ENCODE measurements at places on chromosomes 7 and 10.

DNA sequence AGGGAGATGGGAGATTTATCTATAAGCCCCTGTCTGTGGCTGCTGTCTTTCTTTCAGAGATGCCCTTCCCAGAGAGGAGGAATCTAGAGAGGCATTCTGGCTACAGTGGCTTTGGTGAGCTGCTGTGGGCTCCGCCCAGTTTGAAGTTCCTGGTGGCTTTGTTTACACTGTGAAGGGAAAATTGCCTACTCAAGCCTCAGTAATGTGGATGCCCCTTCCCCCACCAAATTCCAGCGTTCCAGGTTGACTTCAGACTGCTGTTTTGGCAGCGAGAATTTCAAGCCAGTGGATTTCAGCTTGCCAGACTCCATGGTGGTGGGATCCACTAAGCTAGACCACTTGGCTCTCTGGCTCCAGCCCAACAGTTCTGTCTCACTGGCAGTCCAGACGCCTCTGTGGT, 951.6 kb downstream of the CCSER2 start:
- no peak for DNase-seq

- DNase-seq, result no peak
Measured at GRCh38 chr7:1531979-1532455, 1.5 kb downstream of the MAFK start.

- DNase-seq, result no peak
Measured at GRCh38 chr10:72219235-72219814, 3.2 kb upstream of the ASCC1 start.

GRCh38 chr10:110274647-110275046, 30.1 kb downstream of the SMNDC1 start:
- DNase-seq, result no peak

DNA sequence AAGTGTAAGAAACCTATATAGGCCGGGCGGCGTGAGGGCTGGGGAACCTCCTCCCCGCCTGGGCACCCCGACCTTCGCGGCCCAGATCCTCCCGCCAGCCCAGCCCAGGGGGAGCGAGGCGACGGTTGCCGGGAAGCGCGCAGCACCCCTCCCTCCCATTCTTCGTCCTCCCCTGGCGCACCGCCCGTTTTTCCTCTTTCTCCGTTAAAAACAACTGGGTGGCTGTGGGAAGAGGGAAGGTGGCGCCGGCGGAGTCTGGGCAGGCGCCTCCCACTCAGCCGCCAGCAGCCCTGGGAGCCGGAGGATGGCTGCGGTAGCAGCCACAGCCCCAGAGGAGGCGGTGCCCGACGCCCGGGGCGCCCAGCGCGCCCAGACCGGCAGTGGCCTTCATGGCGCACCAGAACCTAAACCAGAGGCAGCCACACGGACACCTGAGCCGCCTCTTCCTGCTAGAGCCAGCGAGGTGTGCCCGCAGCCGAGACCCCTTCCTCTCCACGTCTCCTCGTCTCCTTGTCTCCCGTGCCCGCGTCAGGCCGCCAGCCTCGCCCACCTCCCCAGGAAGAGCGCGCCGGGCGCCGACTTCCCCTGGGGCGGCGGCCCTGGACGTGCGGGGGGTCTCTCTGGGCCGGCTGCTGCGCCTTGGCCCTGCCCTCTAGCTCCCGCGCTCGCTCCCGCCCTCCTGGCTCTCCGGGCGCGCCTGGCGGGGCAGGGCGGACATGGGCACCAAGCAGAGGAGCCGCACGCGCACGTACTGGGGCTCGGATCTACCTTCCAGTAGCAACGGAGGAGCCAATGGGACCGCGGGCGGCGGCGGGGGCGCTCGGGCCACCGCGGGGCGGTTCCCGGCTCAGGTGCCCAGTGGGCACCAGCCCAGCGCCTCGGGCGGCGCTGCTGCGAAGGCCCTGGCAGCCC, 32.8 kb upstream of the SFTPD start:
- no peak for DNase-seq

DNA sequence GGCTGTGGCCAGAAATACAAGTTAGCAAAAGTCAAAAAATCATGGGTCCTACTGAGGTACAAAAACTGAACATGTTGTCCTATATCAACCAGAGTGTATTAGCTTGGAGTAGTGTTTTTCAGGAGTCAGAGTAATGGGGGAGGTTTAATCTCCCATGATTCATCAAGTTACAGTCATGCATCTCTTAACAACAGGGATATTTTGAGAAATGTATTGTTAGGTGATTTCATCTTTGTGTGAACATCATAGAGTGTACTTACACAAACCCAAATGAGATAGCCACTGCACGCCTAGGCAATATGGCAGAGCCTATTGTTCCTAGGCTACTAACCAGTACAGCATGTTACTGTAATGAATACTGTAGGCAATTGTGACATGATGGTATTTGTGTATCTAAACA, 14.9 kb upstream of the TES start:
- DNase-seq, result no peak

DNA sequence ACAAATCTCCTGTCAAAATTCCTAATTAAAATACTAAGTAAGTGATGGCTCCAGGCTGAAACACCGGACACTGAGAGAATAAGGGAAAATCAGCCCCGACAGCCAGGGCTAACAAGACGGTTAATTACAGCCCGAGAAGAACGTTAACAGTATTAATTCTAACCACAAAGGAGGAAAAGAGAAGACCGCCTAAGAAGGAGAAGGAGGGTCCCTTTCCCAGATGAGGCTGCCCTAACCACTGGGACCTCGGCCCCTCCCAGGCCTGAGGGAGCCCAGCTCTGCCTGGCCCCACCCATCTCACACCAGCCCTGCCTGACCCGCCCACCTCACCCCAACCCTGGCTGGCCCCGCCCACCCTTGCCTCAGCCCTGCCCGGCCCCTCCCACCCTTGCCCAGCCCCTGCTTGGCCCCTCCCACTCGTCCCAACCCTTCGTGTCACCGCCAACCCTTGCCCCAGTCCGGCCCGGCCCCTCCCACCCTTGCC, 51.3 kb downstream of the PWWP2B start:
- DNase-seq, result peak; percentile 23

DNA sequence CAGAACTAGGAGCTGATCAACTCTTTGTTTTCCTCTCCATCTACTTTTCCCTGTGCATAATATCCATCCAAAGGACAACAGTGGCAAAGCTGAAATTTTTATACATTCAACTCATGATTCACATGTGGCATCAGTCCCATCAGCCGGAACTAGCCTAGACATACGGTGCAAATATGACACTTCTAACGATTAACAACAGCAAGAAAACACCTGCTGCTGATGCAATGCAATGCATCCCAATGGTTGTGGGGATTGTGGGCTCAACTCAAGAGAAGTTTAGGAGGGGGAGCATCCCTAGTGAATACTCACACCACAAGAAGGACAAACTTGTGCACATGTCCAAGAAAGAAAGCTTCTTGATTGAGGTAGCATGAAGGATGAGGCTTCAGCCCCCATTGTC, 20.5 kb upstream of the STK17A start:
- no peak for DNase-seq

DNA sequence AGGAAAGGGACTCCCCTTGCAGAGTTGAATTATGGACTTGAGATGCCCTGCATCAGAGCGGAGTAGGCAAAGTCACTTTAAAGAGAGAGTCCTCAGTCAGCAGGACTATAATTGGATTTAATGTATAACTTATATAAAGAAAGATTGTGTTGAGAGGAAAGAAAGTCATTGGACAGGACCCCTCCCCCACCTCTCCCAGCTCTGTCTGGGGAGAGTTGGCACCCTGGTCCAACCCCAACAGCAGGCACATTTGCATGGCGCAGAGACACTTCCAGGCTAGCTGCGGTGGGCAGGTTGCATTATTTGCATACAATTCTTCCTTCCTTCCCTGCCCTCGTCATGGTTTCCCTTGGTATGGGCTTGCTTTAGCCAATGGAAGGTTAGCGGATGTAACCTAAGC, 46.1 kb upstream of the NPTX2 start:
- DNase-seq, result no peak

- DNase-seq, result no peak
Measured at GRCh38 chr7:2270495-2270894, 28.5 kb downstream of the NUDT1 start.

- no peak for DNase-seq
Measured at GRCh38 chr7:74428023-74428422, 25.7 kb upstream of the GTF2IRD1 start.

GRCh38 chr7:6286486-6286885, 14.1 kb upstream of the CYTH3 start:
- no peak for DNase-seq

GRCh38 chr7:69820479-69821192, 222.4 kb downstream of the AUTS2 start:
- no peak for DNase-seq

DNA sequence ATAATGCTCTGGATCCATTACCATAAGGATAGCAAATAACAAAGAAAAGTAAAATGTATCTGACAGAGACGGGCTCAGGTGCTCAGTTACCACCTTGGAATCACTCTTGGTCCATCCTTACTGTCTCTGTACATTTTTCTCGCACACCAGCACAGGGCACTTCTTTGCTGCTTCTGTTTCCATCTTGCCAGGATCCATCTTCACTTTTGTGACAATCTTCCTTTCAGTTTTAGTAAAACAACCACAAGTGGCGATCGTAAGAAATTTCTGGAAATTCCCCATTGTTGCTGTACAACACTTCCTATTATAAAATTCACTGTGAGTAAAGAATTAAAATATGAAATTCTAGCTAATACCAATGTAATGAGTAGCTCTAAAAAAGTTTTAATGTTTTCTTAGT, 695.5 kb downstream of the GRM8 start:
- DNase-seq, result no peak

- DNase-seq, result no peak
Measured at GRCh38 chr7:23196306-23196705, 14.5 kb downstream of the NUP42 start.

- DNase-seq, result no peak
Measured at GRCh38 chr10:86556933-86557649, 35.5 kb upstream of the WAPL start.

DNA sequence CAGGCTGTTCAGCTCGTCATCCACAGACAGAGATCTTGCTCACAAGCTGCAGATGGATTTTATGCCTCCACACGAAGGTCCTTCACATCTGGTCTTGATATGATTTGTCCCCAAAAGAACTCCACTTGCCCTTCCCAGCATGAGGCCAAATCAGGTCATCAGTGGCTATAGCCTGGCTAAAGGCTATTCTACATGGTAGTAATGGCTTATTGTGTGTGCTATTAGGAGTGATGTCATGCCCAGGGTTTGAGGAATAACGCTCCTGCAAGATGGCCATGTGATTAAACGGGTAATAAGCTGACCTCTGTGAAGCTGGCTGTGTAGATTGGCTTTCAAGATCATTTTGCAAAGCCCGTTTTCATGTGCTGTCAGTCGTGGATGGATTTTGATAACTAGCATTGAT, 313.8 kb downstream of the FRMD4A start:
- DNase-seq, result no peak

GRCh38 chr7:85508642-85509410, 322.0 kb upstream of the SEMA3D start:
- no peak for DNase-seq

GRCh38 chr7:151460474-151460855, 20.5 kb upstream of the CRYGN start:
- DNase-seq, result no peak

GRCh38 chr10:130553826-130554225, 417.6 kb downstream of the GLRX3 start:
- no peak for DNase-seq

DNA sequence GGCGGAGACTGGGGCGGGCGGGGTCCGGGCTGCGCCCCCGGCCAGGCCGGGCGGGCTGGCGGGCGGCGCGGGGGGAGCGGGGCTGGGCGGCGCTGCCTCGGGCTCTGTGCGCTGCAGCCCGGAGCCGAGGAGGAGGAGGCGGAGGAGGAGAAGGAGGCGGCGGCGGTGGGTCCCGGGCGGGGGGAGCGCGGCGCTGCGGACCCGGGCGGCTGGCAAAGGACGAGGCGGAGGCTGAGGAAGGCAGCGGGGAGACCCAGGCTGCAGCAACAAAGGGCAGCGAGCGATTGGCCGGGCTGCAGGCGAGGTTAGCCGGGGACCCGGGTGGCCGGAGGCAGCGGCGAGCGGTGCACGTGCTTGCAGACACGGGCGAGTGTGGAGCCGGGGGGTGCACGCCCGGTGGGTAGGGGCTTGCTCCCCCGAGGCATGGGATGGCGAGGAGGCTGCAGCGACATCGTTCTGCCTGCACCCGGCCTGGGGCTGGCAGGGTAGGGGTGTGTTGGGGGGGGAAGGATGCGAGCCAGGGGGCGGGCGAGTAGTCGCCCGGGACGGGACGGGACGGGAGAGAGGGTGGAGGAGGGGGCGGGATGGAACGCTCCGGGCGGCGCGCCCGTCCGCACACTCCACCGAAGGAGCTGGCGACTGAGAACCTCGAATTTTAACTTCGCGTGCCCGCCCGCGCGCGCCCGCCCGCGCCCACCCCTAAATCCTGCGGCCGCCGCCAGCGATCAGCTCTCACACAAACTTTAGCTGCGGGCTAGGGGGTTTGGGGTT, 844 bp upstream of the KAT6B start:
- DNase-seq, result peak; percentile 51

GRCh38 chr10:5930272-5930671, 40.2 kb downstream of the FBH1 start:
- no peak for DNase-seq

- DNase-seq, result no peak
Measured at GRCh38 chr7:12303495-12303894, 92.4 kb downstream of the TMEM106B start.

GRCh38 chr7:106109521-106110237, 2.4 kb downstream of the SYPL1 start:
- DNase-seq, result no peak

GRCh38 chr7:117064688-117065087, 111.4 kb downstream of the ST7 start:
- no peak for DNase-seq

DNA sequence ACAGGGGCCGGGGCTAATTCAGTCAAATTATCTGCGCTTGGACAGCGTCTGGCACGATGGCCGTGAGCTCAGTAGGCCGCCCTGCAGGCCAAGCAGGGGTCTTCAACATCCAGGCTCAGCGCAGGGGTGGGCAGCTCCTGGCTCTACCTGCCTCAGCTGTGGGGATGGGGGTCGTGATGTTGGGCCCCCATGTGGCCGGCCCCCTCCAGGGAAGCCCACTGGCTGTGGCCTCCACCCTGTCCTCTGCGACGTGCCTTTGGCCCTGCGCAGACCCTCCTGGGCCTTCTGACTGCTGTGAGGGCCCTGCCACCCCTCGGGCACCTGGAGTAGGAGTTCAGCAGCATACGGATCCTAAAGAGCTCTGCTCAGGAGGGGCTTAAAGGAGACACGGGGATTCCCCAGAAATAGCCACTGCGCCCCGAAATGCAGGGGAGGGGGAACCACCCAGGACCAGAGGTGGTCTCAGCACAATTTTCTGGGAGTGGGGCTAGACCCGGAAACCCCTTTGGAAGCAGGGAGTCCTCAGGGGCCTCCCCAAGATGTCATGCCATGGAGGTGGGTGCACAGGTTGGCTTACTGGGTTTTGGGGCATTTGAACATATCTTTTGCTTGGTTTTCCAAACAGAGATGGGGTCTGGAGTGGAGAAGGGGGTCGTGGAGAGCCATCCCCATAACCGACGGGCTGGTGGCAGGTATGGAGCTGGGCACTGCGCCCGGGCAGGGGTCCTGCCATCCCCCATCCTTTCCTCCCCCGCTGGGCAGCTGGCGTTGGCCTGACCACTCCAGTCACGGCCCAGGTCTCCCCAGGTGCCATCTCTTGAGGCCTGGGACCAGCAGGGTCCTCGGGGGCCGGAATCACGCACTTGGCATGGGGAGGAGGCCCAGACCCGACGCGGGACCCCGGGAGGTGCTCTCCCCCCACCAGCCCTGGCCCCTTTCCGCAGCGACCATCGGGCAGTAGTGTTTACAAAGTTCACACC, 4.0 kb upstream of the ADAP1 start:
- DNase-seq, result no peak

GRCh38 chr7:123748171-123748733, 551 bp downstream of the WASL start:
- peak; percentile 7 for DNase-seq
